GM23338 (cell line): ENCODE measurements at places on chromosomes 2 and 18. TPM values are rescaled to one million over a fixed set of nuclear protein-coding genes. Genes with fewer than 3 reads are reported as not detected.

The SERPINB4 gene
- 1.5 and 2.3 TPM in 2 replicates for polyA plus RNA-seq

The CCDC85A gene
- polyA plus RNA-seq: 0.17 and 0.21 TPM in 2 replicates

The ALPI gene
- polyA plus RNA-seq: not detected in 2 replicates

The FLACC1 gene
- 0.27 TPM in 1 of 2 replicates, not detected in the other for polyA plus RNA-seq

The VAMP8 gene
- 71.7 and 73.0 TPM in 2 replicates for polyA plus RNA-seq

The PSMA8 gene
- polyA plus RNA-seq: not detected in 2 replicates

The CXCR1 gene
- polyA plus RNA-seq: not detected in 2 replicates
